NCI-H460 (cell line): ENCODE measurements at places on chromosomes 6 and 20.

DNA sequence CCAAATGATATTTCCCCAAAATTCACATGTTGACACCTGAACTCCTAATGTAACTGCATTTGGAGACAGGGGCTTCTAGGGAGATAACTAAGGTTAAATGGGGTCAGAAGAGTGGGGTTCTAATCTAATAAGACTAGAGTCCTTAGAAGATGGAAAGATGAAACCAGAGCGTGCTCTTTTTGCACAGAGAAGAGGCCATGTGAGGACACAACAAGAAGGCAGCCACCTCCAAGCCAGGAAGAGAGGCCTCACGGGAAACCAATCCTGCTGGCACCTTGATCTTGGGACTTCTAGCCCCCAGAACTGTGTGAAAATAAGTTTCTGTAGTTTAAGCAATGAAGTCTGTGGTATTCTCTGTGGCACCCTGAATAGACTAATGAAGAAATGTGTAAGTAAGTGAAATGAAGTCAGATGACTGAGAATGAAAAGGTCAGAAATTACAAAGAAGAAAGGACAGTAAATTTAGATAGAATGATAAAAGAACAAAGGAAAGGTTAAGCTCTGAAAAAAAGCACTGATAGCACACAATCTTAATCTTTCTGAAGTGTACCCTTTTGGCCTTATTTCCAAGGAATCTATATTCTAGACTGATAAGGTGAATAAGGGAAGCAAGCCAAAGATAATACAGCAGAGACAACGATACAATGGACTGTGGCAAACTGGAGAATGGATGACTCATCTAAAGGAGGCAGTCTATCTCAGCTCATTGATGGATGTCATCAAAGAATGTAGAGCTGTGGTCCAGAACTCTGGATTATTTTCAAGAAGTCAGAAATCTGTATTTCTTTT is 110.4 kb downstream of the MYB start:
- DNase-seq = no peak

- DNase-seq = peak; percentile 19
Measured at GRCh38 chr20:44279228-44279627, 31.8 kb downstream of the FITM2 start.

DNA sequence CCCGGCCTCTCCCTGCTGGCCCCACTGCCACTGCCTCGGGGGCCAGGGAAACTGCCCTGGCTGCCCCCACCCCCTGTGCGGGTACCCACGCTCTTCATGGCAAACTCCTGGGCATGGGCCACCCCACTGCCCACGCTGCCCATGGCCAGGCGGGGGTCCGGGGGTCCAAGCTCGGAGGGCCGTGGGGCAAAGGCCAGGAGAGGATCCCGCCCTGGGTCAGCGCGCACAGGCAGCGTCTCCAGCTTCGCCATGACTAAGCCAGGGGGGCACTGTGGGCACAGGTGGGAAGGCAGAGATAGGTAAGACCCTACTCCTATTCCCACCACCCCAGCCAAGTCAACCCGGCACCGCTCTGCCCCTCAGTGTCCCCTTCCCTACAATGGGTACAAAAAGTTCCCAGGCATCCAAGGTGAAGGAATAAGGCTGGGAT is 6.4 kb downstream of the LZTS3 start:
- DNase-seq = no peak

- DNase-seq = no peak
Measured at GRCh38 chr6:111804627-111805235, 68.5 kb downstream of the FYN start.

GRCh38 chr6:127120023-127120786 is 1.7 kb downstream of the RSPO3 start:
- DNase-seq = no peak

GRCh38 chr6:48116699-48117645 is 6.0 kb upstream of the PTCHD4 start:
- DNase-seq = no peak

DNA sequence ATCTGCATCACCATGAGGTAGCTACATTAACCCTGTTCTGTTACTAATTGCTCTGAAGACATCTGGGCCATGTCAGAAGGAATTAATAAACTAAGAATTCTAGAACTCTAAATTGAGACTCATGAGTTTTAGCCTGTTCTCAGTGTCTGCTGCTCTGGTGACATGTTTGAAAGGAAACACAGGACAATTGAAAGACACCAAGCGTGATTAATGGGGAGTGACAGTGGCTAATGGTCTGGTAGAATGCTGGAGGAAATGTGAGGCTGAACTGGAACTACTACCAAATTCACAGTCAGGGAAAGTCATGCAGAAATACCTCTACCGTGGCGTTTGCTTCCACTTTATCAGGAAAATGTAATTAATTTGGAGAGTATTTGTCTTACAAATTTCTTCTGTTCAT is 140.0 kb downstream of the TBC1D7 start:
- DNase-seq = no peak

DNA sequence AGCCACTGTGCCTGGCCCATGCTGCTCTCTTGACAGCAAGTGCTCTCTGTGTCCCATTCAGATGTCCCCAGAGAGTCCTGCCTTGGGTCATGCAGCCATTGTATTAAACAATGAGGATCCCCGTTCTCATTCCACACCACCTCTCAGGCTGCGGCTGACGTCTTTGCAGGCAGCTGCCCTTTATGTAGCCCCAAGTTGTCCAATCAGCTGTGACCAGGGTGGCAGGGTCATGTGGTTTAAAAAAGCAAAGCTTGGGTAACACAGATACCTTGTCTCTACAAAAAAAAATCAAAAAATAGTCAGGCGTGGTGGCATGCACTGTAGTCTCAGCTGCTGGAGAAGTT is 13.2 kb downstream of the GCNT2 start:
- no peak for DNase-seq

- no peak for DNase-seq
Measured at GRCh38 chr20:59040667-59041066, 1.9 kb downstream of the PRELID3B start.

GRCh38 chr20:25038103-25038410 is 19.9 kb downstream of the ACSS1 start:
- no peak for DNase-seq

GRCh38 chr20:18187020-18187419 is 49.4 kb downstream of the KAT14 start:
- DNase-seq = no peak

- no peak for DNase-seq
Measured at GRCh38 chr6:144776031-144776819, 491.1 kb downstream of the UTRN start.

GRCh38 chr6:3363296-3364025 is 93.4 kb downstream of the SLC22A23 start:
- DNase-seq = no peak

GRCh38 chr6:159525445-159526025 is 167.5 kb downstream of the SOD2 start:
- no peak for DNase-seq

DNA sequence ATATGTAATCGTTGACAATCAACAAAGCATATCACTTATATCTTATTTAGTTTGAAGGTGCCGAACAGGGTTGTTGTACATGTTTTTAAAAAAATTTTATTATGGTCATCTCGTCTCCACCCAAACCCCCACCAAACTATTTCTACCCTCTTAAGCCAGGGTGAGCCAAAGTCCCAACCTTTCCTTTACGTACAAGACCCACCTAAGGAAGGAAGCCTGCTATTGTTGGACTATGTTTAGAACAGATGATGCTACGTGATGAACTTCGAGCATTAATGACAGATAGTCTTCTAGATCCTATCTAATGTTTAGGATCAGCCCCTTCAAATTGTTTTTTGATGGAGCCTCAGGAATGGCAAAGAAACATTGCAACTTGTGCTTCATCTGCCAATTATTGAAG is 44.4 kb downstream of the CLIC5 start:
- DNase-seq = no peak

GRCh38 chr6:137692806-137693205 is 174.3 kb upstream of the TNFAIP3 start:
- no peak for DNase-seq

GRCh38 chr6:137552146-137552545 is 58.0 kb upstream of the OLIG3 start:
- DNase-seq = no peak

- no peak for DNase-seq
Measured at GRCh38 chr6:56374841-56375369, 127.5 kb upstream of the COL21A1 start.

- no peak for DNase-seq
Measured at GRCh38 chr20:24633521-24633920, 164.1 kb downstream of the SYNDIG1 start.

- DNase-seq = no peak
Measured at GRCh38 chr6:109096208-109096607, 901 bp downstream of the CEP57L1 start.

GRCh38 chr6:64890609-64891008 is 816.4 kb downstream of the EYS start:
- DNase-seq = no peak

- DNase-seq = no peak
Measured at GRCh38 chr20:4542270-4542669, 179.4 kb upstream of the PRND start.
